Spleen (tissue), 13 donors: ENCODE measurements at places on chromosomes 7 and 10. TPM values are rescaled to one million over a fixed set of nuclear protein-coding genes. Genes with fewer than 3 reads are reported as not detected.
A peak's percentile ranks its signal among the peaks of the same experiment; 100 is the strongest.

CCDC172 gene
- total RNA-seq = not detected

PLPP4 gene
- total RNA-seq = not detected

DNA sequence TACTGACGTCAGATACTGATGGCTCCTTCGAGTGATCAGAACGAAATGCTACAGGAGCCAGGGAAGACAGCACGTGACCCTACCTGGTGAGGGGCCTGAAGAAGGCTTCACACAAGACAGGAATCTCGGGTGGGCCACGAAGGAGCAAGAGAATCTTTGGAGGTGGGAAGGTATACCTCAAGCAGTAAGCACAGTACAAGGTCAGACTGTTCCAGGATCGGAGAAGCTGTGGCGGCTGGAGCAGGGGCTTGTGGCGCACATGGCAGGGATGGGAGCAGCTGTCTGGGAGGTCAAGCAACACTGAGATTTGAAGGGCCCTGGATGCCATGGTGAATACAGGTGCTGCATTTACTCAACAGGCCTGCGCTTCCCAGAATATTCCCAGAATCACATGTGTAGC is 45.4 kb downstream of the C10orf143 start:
- no peak for DNase-seq

- DNase-seq = no peak
Measured at GRCh38 chr7:133298080-133298479, 45.2 kb downstream of the EXOC4 start.

LRRC18 gene
- total RNA-seq = not detected

- no peak for DNase-seq
Measured at GRCh38 chr7:31308652-31309051, 31.9 kb downstream of the NEUROD6 start.

VWA2 gene
- total RNA-seq = 0.46 TPM

GJC3 gene
- not detected for total RNA-seq

DNA sequence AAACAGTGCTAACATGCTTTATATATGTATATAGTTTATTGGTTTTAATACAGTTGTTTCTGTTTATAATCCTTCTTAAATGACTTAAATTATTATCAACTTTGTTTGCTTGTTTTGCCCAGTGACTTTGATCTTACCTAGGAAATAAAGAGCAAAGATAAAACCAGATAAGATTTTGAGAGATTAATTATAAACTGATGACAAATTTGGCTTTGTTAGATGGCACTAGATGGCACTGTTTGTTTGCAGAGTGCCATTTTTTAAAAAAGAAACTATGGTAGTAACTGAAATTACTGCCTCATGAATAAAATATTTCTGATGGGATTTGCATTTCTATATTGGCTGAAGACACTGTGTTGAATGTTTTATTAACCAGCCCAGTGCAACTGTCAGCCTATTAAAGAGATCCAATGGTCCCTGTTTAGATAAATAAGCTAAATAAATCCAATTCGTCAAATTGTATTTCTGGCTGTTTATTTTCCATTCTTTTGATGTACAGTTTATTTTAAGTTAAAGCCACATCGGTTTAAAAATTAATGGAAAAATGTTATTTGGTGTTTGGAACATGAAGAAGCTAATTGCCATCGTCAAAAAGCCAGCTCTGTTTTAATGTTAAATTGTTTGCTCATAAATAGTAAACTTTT is 28.7 kb downstream of the VTI1A start:
- DNase-seq = no peak

KCNH2 gene
- total RNA-seq = 4.5 TPM

DNA sequence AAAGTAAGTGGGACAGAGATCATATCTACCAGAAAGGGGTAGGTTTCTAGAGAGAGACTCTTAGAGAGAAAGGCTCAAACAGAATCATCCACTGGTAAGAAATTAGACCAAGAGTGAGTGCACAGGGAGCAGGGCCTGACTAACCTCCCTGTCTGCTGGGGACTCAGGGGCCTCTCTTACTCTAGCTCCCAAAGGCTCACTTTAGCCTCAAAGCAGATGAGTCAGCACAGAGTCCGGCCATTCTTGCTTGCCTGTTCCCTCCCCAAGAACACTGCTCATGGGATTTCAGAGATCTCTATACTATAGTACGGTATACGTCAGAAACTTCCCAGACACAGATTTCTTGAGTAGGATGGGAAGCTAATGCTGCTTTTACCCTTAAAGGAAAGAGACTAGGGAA is 32.7 kb downstream of the RBM28 start:
- no peak for DNase-seq

DNA sequence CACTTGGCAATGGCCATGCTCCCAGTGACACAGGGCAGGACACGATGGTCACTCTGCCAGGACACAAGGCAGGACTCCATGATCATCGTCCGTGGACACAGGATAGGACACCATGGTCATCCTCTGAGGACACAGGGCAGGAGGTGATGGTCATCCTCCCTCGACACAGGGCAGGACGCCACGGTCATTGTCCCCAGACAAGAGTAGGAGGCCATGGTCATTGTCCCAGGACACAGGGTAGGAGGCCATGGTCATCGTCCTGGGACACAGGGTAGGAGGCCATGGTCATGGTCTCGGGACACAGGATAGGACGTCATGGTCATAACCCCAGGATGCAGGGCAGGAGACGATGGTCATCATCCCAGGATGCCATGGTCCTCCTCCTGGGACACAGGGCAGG is 289.2 kb downstream of the TCERG1L start:
- peak; percentile 51 for DNase-seq

- no peak for DNase-seq
Measured at GRCh38 chr7:139452958-139453672, 30.4 kb downstream of the KLRG2 start.

DNA sequence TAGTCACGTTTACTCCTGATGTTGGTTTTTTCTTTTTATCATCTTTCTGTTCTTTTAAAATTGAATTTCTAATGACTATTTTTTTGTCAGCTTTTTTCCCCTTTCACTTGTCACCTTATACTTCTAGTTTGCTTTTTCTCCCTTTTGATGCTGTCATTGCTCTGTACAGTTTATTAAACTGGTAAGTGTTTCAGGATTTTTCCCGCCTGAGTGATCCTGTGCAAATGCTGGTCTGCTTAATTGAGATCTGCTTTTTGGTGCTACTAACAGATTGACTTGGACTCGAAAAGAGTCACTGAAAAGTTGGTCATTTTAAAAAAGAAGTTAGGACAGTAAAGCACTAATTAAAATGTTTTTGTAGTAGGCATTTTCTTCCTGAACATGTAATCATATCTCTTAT is 95.2 kb downstream of the PHTF2 start:
- DNase-seq = no peak

DNA sequence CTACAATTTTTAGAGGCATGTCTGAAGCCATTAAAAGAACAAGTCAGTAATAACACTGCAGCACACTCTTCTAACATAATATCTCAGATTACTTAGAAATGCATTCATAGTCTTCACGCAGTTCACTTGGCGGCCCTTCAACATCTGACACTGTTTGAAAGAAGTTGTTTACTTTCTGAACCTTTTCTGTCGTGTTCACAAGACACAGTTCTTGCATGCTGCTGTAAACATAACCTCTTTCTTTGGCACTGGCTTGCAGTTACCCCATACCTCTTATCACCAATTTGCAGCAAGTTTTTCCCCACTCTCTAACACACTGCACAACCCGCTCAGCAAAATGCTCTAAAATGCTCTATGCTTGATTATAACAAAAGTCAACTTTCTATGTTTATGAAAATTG is 12.0 kb downstream of the PIP4K2A start:
- no peak for DNase-seq

GRCh38 chr7:137977173-137977572 is 24.7 kb downstream of the CREB3L2 start:
- no peak for DNase-seq

GPER1 gene
- total RNA-seq = 6.1 TPM

SYT15B gene
- 1.8 TPM for total RNA-seq

GRCh38 chr7:117605712-117606111 is 125.9 kb downstream of the CFTR start:
- no peak for DNase-seq

DNA sequence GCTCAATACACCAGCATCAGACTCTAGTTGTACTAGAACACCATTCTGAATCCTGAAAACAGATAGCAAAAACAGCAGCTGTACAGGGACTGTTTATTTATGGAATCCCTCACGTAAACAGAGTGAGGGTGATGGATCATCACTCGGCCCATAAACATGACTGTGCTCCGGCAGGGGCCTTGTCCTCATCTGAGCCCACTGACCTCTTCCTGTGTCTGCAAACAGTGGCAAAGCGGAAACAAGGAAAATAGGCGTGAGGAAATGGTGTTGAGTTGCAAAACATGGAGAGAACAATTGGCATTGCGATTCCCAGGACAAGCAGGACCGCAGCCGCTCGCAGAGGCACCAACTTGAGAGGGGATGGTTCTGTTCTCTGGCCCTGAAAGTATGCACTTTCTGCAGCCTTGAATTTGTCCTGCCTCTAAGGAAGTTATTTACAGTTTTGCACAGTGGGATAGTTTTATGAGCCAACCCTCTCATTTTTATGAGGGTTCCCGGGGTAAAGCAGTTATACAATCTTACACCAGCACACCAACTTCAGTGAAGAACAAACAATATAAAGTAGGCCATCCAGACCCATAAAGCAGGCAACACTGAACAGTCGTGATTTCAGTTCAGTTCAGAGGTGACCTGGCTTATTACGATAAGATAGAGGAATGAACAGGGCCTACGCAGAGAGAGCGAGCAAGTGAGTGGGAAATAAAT is 248.0 kb upstream of the FZD8 start:
- no peak for DNase-seq

IKZF1 gene
- total RNA-seq = 389 TPM
